ENCODE measurements at places on chromosomes 7 and 10. TPM values are rescaled to one million over a fixed set of nuclear protein-coding genes. Genes with fewer than 3 reads are reported as not detected.
A peak's percentile ranks its signal among the peaks of the same experiment; 100 is the strongest.

Gene NOS3
- total RNA-seq: 6.6 TPM

Gene PILRA
- total RNA-seq: 3.0 TPM

DNA sequence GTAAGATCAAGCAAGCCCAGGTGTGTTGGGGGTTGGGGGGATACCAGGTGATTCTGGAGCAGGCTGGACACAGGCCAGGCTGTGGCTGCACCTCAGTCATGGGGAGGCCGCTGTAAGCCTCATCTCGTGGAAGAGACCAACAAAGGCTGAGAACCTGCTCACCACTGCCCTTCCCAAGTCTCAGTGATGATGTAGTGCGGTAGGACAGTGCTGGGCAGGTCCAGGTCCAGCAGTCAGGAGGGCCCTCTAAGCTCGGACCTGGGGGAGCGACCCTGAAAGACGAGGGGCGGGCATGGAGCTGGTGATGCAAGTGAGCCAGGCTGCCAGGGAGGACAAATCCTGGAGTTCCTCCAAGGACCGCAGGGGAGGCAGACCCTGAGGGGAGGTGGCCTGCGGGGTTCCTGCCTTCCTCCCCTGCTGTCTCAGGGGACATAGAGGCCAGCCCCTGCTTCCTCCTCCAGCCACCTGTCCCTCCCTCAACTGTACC lies 3.3 kb upstream of the PWWP2B start:
- H3K4me1 ChIP-seq: peaks cover 9% of the 10 kb centered on the region
- H3K4me3 ChIP-seq: no peak overlapping the region
- no peak for DNase-seq
- H3K27me3 ChIP-seq: peaks cover 4% of the 10 kb centered on the region
- no peaks in the 10 kb centered on the region for H3K36me3 ChIP-seq
- H3K27ac ChIP-seq: no peak overlapping the region

DNA sequence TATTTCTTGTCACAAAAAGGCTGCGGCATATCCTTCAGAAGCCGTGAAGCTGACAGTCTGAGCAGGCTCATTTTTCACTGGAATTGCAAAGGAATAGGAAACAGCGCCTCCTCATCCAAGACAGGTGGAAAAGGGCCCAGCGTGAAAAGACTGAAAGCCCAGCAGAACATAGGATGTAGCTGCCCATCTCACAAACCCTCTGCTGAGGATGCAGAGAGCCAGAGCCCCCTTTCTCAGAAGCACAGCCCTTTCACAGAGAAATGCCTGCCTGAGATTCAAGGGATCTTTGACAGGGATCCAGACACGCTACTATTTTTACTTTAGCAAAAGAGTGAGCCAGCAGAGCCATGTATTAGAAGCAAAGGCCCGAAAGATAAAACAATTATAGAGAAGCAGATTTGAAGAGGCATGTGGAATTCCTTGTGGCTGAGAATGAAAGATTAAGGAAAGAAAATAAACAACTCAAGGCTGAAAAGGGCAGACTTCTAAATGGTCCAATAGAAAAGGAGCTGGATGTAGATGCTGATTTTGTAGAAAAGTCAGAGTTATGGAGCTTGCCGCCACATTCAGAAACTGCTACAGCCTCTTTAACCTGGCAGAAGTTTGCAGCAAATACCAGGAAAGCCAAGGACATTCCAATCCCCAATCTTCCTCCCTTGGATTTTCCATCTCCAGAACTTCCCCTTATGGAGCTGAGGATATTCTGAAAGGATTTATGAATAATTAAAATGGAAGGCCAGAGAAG lies 36.9 kb downstream of the GDI2 start:
- peaks cover 18% of the 10 kb centered on the region for H3K4me1 ChIP-seq
- DNase-seq: no peak
- peaks cover 64% of the 10 kb centered on the region for H3K36me3 ChIP-seq
- peak overlapping the region; percentile 19 for H3K27ac ChIP-seq
- H3K27me3 ChIP-seq: no peaks in the 10 kb centered on the region

DNA sequence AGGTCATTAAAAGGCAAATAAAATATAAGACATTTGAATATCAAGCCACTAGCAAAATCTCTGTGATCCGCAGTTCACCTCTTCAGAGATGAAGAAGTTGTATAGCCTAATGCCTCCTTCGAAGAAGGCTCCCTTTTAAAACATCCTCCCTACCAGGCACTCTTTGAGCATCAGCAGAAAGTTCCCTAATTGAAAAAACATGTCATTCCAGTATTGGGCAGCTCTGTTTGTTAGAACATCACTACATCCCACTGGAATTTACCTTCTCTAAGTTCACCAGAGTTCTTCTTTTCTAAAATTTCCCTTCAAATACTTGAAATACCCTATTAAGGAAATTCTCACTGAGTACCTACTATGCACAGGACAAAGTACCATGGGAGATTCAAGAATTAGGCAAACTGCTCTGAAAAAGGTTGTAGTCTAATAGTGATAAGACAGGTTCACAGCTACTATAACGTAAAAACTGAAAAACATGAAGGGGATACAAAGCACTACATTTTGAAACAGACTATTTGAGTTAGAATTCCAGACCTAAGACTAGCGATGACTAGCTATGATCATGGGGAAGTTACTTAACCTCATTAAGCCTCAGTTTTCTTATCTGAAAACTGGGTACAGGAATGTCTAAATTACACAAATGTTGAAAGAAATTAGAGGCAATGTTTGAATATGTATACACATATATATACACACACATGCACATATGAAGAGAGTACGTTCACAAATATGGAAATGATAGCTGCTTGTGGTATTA lies 128.7 kb downstream of the ELAPOR2 start:
- H3K27me3 ChIP-seq: no peaks in the 10 kb centered on the region
- H3K4me1 ChIP-seq: peaks cover 5% of the 10 kb centered on the region
- H3K27ac ChIP-seq: no peak overlapping the region
- peaks cover 19% of the 10 kb centered on the region for H3K36me3 ChIP-seq

DNA sequence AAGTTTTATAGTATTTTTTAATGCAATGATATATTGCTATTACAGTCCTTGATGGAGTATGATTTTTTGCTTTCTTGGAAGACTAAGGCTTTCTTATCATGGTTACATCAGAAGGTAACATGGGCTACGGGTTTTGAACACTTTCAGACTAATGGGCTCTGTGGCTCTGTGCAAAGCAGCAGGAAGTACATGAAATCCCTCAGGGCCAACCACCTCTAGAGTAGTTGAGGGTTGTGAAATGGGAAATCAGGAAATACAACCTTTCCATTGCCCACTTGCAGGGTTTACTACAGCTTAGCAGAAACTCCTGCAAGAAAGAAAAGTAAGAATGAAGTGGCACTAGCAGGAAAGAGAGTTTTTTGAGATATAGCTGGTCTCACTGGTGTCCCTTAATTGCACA lies 853.5 kb downstream of the KCNMA1 start:
- peaks cover 18% of the 10 kb centered on the region for H3K36me3 ChIP-seq
- H3K27ac ChIP-seq: no peak overlapping the region

DNA sequence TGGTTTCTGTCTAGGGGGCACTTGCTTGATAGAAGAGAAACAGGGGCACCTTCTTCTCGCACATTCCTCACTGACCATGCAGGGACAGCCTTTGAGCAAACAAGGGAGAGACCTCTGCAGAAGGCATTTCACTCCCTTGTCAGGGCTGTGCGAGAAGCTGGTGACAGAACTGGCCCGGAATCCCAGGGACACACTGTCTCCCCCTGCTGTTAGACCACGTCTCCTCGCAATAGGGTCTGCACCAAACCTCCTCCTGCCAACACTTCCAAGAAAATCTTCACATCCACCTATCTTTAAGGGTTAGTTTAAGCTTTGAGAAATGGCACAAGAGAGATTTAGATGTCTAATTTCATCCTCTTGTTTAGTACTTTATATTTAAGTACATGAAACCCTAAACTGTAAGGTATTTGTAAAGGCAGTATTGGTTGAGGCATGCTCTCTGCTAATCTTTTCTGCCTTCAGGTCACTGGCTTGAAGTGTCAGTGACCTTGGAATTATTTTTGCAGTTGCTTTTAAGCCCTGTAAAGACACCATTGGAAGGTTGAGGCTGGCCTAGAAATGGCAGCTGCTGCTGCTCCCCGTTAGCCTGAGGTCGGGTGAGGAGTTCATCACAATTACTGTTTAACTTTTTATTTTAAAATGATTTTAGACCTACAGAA lies 37.0 kb downstream of the RBM20 start:
- H3K36me3 ChIP-seq: no peaks in the 10 kb centered on the region
- H3K27me3 ChIP-seq: no peaks in the 10 kb centered on the region
- H3K4me1 ChIP-seq: peaks cover 48% of the 10 kb centered on the region
- no peak overlapping the region for H3K4me3 ChIP-seq
- DNase-seq: peak; percentile 65

DNA sequence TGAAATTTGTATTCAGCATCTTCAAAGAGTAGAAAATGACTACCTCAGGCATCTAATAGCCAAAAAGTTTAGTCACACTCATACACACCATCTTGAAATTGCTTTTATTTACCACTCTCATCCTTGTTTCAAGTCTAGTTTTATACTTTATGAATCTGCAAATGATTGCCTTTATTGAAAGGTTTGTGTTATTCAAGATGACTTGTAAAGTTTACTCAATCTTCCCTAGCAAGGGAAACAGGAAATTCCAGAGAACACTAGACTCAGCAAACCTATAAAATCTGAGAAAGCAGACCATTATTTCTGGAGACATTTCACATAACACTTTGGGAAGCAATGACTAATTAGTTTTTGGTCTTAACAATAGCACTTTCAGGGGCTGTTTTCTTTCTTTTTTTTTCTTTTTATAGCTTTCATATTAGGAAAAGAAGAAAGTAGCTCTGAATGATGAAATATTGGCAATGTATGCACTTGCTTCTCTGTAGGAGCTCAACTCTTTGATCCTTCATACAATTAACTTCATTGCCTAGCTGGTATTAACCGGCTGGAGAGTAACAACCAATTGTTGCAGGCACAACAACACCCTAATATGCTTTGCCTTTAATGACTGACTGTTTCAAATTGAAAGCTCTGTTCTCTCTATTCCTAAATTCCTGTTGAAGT lies 68.9 kb upstream of the HDAC9 start:
- H3K36me3 ChIP-seq: no peaks in the 10 kb centered on the region
- H3K4me1 ChIP-seq: peaks cover 20% of the 10 kb centered on the region
- no peak overlapping the region for H3K4me3 ChIP-seq
- no peak overlapping the region for H3K27ac ChIP-seq
- H3K27me3 ChIP-seq: no peaks in the 10 kb centered on the region

DNA sequence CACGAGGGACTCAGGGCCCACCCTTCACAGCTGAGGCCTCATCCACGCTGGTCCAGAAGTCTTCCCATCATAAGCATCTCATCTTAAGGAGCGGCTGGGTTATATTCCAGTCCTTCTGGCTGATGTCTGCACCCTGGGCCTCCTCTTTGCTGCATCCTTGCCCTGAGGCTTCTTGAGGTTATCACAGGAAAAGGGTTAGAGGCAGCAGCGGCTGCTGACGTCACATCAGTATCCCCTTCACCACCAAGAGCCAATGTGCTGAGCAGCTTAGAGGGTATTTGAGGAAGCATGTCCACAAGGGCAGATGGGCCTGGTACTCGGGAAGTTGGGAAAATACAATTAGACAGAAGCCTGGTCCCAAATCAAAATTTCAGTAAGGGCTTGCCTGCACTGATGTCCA lies 125.1 kb downstream of the PLXNA4 start:
- no peaks in the 10 kb centered on the region for H3K36me3 ChIP-seq
- H3K27ac ChIP-seq: no peak overlapping the region
- peaks cover 4% of the 10 kb centered on the region for H3K27me3 ChIP-seq

DNA sequence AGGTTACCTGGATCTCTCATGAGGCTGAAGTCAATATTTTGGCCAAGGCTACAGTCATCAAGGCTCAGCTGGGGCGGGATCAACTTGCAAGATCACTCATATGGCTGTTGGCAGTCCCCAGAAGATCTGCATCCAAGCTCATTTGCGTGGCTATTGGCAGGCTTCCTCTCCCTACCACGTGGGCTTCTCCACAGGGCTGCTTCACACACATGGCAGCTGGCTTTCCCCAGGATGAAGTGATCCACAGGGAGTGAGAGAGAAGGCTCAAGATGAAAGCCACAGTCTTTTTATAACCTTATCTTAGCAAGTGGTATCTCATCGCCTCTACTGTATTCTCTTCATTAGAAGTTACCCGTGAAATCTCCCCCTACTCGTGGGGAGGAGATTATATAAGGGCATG lies 167.4 kb downstream of the TMEM26 start:
- no peak overlapping the region for H3K4me3 ChIP-seq
- H3K27me3 ChIP-seq: no peaks in the 10 kb centered on the region
- H3K27ac ChIP-seq: no peak overlapping the region
- H3K4me1 ChIP-seq: no peaks in the 10 kb centered on the region
- H3K36me3 ChIP-seq: no peaks in the 10 kb centered on the region

DNA sequence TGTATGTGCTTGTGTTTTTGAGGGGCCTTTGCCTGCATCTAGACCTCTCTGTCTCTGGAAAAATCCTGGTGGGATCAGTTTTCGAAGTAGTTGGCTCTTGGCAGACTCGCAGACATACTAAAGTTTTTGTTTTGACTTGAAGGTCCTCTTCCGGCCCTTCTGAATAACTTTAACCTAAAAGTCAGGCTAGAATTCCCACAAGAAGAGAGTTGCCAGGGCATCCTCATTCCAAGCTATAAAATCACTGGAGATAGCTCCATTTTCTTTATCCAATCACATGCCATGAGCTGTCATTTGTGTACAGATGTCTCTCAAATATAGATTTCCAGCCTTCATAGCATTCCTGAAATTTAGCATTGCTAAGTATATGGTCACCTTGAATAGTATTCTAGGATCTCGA lies 967.8 kb downstream of the LRMDA start:
- H3K36me3 ChIP-seq: no peaks in the 10 kb centered on the region
- no peak overlapping the region for H3K27ac ChIP-seq
- H3K27me3 ChIP-seq: no peaks in the 10 kb centered on the region
- H3K4me1 ChIP-seq: peaks cover 18% of the 10 kb centered on the region

GRCh38 chr10:46559231-46559671 lies 2.8 kb upstream of the GPRIN2 start:
- DNase-seq: peak; percentile 7
- H3K4me3 ChIP-seq: no peak overlapping the region
- no peak overlapping the region for H3K27ac ChIP-seq
- H3K36me3 ChIP-seq: no peaks in the 10 kb centered on the region
- H3K27me3 ChIP-seq: no peaks in the 10 kb centered on the region
- H3K4me1 ChIP-seq: peaks cover 9% of the 10 kb centered on the region

DNA sequence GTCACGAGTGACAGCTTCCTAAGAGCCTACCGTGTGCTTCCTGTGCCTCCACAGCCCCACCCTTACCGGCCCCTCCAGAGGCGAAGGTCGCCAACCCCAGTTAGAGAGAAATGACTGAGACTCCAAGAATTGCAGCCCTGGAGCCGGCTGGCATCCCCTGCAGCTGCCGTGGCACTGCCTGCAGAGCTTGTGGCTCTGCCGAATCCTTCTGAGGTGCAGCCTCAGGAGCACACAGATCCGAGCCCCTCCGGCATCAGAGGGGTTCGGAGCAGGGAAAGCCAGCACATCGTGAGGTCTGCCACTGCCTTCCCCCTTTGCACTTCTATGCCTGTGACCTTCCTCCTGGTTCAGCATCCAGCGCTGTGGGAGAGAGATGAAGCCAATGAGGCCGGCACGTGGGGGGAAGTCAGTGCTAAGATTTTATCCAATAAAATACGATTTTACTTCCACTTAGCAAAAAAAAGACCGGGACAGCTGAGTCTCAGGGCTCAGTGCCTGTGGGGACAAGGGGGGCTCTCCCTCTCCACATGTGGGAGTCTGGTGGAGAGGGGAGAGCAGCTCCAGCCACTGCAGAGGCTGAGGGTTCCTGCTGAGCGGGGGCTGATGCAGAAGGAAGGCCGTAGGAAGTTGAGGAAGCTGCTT lies 80.1 kb downstream of the TCERG1L start:
- H3K36me3 ChIP-seq: peaks cover 56% of the 10 kb centered on the region
- H3K27ac ChIP-seq: no peak overlapping the region
- H3K27me3 ChIP-seq: peaks cover 17% of the 10 kb centered on the region

Measured in WTC11 (cell line).